Glomerular endothelial cell (primary cell): ENCODE measurements at places on chromosomes 6 and 20. TPM values are rescaled to one million over a fixed set of nuclear protein-coding genes. Genes with fewer than 3 reads are reported as not detected.
A peak's percentile ranks its signal among the peaks of the same experiment; 100 is the strongest.

The OR12D3 gene
- not detected in 2 replicates for total RNA-seq

The WFDC10B gene
- not detected in 2 replicates for total RNA-seq

The DEFB132 gene
- not detected in 2 replicates for total RNA-seq

The ASIP gene
- not detected in 2 replicates for total RNA-seq

The HEY2 gene
- total RNA-seq: 0.34 and 1.7 TPM in 2 replicates

The CPNE5 gene
- total RNA-seq: 5.0 and 25.7 TPM in 2 replicates

The TFAP2B gene
- total RNA-seq: 0.82 TPM in 1 of 2 replicates, not detected in the other

DNA sequence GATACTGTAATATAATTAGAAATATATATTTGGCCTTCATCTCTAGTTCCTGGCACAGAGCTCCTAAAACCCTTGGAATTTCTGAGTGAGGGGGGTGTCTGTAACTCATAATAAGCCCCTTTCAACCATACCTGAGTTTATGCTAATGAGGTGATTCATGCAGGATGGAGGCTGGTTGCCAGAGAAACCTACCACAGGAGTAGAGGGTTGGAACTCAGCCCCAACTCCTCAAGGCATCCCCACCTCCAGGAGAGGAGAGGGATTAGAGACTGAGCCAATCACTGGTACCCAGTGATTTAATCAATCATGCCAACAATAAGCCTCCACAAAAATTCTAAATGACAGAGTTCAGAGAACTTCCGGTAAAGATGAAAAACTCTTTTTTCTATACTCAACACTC, 17.5 kb downstream of the UQCC1 start:
- DNase-seq: no peak

DNA sequence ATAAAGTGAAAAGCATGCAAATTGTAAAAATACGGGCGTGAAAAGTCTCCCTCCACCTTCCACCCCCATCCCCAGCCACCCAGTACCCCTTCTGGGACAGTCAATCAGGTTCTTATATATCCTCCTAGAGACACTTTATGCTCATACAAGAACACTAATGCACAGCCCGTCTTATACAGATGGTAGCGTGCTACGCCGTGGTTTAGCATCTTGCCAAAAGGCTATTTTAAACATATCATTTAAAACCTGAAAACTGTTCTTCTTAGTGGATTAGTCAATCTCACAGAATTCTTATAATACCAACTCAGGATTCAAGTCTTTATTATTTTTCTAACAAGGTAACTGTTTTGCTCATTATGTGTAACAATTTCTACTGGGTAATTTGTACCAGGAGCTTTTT, 57.2 kb upstream of the MRPS10 start:
- no peak for DNase-seq

- peak; percentile 58 for DNase-seq
Observed at GRCh38 chr6:43698584-43699349, 11.2 kb upstream of the MRPS18A start.

DNA sequence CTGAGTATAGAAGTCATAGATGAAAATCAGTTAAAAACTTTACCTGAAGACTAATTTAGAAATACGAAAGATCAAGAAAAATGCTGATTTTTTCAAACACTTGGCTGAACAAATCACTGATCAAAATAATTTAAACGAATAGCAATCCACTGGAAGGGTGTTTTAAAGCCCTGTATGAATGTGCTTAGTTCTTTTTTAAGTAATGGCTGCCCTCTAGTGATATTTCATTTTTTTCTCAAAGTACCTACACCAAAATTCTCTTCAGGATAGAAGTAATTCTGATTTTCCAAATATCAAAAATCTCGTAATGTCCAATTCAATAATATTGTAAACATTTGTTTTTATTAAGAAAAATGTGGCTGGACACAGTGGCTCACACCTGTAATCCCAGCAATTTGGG, 32.5 kb downstream of the AKAP7 start:
- no peak for DNase-seq

- no peak for DNase-seq
Observed at GRCh38 chr6:33882154-33882553, 78.4 kb upstream of the MLN start.

DNA sequence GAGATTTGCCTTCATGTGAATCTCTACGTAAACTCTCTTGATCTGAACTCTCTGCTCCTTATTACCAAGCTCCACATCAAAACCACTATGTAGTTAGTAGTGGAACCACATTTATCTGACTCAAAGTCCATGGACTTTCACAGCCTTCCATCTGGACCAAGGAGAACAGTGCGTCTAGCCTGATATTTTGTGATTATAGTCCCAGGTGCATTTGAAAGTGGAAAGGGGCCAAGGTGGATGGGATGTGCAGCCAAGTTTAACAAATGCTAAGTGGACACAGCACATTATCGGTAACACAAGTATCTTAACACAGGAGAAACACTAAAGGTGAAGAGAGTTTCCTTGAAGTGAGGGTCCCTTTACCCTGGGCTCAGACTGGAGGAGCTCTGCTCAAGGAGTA, 281.2 kb upstream of the SGK1 start:
- no peak for DNase-seq

- no peak for DNase-seq
Observed at GRCh38 chr6:8731874-8732273, 296.5 kb upstream of the SLC35B3 start.

DNA sequence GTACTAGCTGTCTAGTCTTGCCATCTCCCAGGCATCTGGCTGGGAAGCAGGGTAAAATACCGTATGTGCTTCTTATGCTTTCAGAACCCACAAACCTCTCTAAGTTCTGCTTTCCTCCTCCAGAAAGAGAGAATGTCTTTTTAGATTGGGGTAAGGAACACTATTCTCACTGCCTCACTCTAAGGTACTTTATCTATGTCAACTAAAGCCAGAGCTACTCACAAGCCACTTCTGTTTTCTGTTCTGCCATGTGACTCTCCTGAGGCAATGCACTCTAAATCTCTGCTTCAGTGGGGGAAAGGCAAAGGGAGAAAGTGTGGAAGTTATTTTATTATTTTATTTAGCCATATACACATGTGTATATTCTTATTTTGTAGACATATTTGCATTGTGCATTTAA, 15.6 kb downstream of the MEP1A start:
- DNase-seq: no peak

DNA sequence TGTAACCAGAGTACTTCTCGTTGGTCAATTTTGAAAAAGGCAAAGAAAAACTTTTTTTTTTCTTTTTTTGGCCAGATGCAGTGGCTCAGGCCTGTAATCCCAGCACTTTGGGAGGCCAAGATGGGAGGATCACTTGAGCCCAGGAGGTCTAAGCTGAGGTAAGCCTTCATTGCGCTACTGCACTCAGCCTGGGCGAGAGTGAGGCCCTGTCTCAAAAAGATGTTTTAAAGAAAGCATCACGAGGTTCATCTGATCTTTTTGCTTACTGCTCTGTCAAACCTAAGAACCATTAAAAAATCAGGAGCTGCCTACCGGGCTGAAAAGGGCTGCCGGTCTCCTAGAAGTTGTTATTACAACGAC, 607 bp downstream of the LYRM2 start:
- no peak for DNase-seq

DNA sequence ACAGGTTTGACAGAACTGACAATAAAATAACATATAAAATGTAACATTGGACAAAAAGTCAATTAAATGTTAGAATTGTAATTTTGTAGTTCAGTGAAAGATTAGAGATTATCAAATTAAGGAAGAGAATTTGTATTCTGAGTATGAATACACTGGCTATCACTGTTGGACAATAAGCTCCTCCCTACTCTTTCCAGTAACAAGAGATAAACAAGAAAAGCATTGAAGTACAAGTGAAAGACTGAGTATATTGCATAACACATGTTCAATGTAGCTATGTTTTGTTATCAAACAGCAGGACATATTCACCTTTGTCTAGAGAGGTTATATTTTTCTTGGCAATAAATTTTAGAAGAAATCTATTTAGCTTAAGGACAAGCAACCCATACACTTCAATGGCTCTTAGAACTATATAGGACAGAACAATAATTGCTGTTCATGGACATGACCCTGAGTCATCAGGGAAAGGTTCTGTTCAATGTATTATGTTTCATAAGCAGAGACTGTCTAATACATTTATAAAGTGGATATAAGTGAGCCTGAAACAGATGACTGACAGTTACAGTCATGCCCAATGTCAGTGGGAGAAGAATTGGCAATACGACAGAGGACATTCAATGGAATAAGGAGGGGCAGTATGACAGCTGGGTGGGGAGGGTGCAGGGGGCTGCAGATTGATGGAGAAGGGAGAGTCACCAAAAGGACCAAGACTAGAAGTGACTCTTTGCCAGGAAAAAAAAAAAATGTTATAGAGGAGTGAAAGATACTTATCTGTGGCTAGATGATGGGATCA, 520.4 kb downstream of the FRK start:
- no peak for DNase-seq

DNA sequence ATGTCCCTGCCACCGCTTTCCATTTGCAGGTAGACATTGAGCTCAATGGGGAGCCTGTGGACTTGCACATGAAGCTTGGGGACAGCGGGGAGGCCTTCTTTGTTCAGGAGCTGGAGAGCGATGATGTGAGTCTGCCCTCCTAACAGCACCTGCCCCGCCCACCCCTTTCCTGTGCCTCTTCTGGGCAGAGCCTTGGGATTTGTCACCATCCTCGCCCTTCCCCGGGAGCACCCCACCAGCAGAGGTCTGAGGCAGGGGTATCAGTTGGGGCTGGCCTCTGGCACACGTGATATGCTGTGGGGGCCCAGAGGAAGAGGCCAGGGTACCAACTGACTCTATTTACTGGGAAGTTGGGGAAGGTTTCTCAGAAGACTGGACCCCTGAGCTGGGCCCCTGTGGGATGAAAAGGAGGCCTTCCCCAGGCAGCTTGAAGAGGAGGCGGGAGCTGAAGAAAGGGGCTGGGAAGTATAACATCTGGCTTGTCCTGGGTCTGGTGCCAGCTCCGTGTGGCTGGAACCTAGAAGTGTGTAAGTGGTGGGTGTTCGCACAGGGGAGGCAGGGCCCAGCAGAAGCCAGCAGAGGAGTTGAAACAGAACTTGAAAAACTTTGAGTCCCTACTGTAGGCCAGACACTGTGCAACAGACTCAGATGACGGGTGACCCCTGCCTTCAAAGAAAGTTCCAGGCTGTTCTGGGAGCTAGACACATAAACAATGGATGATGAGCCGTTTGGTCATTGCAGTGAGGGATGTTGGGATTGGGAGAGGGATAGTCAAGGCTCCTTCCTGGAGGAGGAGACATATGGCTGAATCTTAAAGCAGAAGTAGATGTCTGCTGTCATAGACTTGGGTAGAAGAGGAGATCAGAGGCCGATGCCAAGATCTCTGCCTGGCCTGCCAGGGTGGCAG, 7.2 kb downstream of the LPIN3 start:
- no peak for DNase-seq

GRCh38 chr20:7362601-7363000, 577.7 kb downstream of the HAO1 start:
- no peak for DNase-seq

GRCh38 chr6:108200631-108201030, 34.8 kb downstream of the NR2E1 start:
- DNase-seq: no peak

GRCh38 chr20:58941471-58941870, 39.6 kb upstream of the NELFCD start:
- no peak for DNase-seq

DNA sequence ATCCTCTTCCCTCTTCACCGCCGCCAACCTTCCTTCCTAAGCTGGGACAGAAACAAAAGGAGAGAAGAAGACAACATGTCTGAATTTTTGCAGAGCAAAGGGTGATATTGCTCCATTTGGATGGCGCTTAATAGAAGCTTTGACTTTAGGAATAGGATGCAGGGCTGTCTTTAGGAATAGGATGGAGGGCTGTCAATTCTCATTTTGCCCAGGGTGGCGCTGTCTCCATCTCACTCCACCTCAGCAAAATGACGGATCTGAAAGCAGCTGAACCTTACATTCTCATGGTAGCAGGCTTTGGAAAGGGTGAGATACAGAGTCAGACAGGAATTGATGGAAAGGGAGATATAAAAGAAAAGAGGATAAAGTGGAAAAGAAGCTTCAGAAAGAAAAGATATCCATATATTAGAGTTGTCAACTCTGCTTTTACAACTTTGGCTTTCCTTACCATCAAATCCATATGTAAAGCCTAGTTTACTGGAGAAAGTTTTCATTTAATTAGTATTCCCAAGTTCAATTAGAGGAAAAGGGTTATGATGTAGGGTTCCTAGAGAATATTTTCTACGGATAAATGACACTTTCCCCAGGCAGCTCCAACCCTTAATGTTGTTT, 2.4 kb downstream of the MTCL3 start:
- DNase-seq: no peak

GRCh38 chr6:135423649-135424128, 73.9 kb downstream of the AHI1 start:
- peak; percentile 31 for DNase-seq

DNA sequence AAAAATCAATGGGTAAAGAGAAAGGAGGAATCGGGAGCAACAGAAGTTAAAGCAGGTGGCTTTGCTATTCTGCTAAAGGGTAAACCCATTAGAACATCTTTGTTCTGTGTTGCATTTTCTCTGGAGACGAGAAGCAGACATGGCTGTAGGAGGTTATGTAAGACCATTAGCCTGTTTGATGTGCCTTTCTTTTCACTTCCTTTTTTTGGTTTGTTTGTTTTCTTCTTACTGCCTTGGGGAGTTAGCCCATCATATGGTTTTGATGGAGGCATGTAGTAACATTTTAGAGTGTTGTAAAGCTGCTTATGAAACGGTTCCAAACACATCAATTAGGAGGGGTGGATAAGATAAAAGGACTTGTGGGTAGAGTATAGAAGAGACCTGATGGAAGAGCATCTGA, 131.0 kb downstream of the DOK5 start:
- no peak for DNase-seq

- no peak for DNase-seq
Observed at GRCh38 chr6:26205625-26206574, 118.7 kb downstream of the HFE start.

DNA sequence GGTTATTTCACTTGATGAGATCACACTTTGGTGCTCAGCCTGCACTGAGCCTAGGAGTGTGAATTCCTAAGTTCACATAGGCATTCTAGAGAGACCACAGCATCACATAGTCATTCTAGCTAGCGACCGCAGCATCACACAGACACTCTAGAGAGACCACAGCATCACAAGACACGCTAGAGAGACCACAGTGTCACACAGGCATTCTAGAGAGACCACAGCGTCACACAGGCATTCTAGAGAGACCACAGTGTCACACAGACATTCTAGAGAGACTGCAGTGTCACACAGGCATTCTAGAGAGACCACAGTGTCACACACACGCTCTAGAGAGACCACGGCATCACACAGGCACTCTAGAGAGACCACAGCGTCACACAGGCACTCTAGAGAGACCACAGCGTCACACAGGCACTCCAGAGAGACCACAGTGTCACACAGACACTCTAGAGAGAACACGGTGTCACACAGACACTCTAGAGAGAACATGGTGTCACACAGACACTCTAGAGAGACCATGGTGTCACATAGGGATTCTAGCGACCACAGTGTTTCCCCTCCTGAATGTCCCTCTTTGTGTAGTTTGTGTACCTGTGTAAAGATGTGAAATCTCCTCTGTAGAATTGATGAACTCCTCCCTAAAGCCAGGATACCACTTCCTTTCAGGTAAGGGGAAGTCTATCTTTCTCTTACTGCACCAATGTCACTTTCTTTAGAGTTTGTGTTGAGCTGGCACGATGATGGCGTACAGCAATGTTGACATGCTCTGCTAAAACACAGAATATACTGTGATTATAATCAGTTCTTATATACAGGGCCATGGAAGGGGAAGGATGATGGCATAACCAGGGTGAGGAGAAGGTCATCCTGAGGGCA, 169.4 kb downstream of the ZDHHC14 start:
- no peak for DNase-seq
